ENCODE measurements at places on chromosomes 1 and 21.

GRCh38 chr1:186330758-186331157 lies 44.3 kb downstream of the TPR start:
- no peak for DNase-seq

DNA sequence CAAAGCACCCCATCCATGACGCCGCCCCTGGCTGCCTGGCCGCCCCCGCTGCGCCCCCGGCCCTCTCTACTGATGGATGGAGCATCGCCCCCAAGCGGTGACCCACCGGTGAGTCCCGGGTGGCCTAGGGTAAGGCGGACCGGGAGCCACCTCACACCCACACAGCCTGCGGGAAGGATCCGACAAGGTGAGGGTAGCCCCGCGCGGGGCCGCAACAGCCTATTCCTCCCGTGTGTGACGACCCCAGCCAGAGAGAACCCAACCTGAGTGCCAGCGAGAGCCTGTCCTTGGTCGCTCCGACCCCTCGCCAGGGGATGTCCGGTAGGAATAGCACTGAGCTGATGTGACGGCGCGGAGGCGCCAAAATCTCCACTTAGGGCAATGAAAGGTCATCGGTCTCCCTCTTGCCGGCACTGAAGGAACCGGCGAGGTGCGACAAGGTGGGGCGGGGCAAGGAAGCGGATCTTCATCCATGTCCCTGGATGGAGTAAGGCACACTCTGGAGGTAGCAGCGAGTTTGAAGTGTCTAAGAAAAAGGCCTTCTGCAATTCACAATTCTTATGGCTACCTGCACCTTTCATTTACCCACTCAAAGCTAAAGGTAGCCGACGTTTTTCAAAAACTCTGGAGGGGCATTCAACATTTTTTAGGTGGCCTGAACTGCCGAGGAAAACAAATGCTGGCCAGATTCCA lies 19.7 kb upstream of the CHIA start:
- no peak for DNase-seq

GRCh38 chr1:202172015-202172355 lies 11.6 kb upstream of the PTPN7 start:
- DNase-seq = no peak

DNA sequence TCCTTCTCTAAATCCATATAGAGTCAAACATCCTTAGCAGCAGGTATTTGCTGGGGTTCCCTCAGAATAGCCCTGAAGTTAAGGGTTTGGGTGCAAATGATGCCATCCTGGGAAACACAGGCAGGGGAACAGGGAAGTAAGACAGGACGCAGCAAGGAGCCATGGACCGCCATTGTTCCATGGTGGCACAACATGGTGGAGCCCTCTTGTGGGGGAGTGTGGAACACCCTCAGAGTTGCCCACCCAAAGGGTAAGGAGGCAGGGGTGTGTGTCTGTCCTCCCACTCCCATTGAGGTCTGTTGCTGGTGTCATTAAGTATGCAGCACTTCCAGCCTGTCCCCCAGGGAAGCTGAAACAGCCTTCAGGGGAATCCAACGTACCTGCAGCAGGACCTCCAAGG lies 20.4 kb upstream of the RCAN1 start:
- DNase-seq = no peak

GRCh38 chr1:63322944-63323864 lies 837 bp downstream of the FOXD3 start:
- peak; percentile 44 for DNase-seq

DNA sequence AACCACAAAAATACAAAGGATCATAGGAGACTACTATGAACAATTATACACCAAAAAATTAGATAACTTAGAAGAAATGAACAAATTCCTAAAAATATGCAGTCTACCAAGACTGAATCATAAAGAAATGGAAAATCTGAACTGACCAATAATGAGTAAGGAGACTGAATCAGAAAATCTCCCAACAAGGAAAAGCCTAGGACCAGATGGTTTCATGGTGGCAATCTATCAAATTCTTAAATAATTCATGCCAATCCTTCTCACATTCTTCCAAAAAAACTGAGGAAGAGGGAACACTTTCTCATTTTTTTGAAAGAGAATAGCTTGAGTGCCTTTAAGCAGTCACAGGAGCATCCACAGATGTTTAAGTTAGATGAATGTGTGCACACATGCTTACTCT lies 31.8 kb upstream of the DISP1 start:
- DNase-seq = no peak

DNA sequence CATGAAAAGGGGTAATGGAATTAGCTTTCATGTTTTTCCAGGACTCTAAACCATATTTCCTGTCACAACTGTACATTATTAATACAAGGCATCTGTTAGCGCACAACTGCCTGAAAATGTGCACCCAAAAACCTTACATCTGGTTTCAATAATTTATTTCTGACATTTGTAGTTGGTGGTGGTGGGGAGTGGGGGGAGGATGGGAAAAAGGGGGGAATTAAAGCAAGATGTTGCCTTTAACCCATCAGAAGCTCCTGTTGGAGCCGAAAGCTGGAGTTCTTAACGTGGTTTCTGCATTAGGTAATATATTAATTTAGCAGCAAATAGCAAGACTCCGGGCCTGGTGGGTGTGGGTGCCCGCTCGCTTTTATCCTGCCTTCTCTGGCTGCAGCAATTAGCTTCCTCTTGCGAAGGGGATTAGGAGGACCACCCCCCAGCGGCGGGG lies 36.9 kb upstream of the HHAT start:
- no peak for DNase-seq

DNA sequence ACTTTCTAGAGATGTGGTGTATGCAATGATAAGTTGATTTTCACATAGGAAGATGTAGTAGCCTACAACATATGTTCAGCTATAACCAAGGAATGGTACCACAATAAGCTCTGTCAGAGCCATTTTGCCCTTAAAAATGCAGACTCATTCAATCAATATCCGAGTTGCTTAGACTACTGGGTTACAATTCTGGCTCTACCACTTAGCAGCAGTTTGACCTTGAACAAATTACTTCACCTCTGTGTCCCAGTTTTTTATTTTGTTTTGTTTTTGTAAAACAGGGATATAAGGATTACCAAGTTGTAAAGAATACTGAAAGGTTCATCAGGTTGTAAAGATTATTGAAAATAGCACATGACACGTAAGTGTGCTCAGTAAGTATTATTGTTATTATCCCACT lies 9.3 kb downstream of the EPS15 start:
- DNase-seq = no peak

- DNase-seq = no peak
Measured at GRCh38 chr1:115337633-115338456, at the start of gene NGF. NGF (minus strand) TSS chr1:115338249; CDS start chr1:115286795, 51,454 bp downstream.

- DNase-seq = no peak
Measured at GRCh38 chr1:115594600-115594999, 47.2 kb upstream of the VANGL1 start.

GRCh38 chr1:236176337-236177336 lies 34.3 kb downstream of the GPR137B start:
- no peak for DNase-seq

DNA sequence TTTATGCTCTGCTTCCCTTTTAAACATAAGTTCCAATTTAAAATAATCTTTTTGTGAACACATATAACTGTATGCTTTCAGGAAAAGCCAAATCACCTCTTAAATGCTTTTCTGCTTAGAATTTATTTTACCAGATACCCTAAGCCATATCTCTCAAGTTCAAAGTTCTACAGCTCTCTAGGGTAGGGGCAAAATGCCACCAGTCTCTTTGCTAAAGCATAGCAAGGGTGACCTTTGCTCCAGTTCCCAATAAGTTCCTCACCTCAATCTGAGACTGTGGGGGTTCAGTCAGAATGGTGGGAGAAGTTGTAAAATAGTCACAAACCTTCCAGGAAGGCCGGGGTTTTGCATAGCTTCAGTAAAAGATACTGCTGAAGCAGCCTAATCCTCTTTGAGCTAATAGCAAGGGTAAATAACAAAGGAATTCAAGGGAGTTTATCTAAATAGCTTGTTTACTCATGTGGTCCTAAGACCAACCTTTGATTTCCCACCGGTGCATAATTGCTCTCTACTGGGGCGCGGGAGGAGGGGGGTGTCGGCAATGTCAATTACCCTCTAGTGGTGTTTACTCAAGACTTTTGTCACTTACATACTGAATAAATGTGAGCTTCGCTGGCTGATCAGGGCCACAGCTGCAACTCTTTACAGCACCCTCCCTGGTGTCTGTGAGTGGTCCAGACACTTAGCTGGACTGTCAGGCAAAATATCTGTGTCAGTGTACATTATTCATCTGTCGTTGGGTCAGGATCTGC lies 1376.2 kb downstream of the NCAM2 start:
- no peak for DNase-seq

DNA sequence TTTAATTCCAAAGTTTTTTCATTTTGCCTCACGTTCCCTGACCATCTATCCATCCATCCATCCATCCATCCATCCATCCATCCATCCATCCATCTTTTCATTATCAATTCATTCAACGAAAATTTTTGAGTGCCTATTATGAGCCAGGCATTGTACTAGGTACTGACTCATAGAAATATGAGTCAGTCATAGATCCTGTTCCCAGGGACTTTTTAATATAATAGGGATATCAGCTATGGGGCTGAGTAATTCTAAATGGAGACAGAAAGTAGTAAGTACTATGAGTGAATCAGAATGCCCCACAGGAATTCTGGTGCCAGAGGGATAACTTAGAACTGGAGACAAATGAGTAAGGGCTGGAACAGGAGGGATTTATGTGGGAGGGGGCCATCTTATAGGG lies 49.8 kb upstream of the GNG12 start:
- DNase-seq = no peak

- DNase-seq = no peak
Measured at GRCh38 chr1:224541072-224541790, 74.9 kb upstream of the CNIH3 start.

- DNase-seq = no peak
Measured at GRCh38 chr1:182622901-182623528, 18.8 kb upstream of the RGS16 start.

GRCh38 chr1:201487742-201488141 lies 18.8 kb upstream of the PHLDA3 start:
- DNase-seq = no peak

DNA sequence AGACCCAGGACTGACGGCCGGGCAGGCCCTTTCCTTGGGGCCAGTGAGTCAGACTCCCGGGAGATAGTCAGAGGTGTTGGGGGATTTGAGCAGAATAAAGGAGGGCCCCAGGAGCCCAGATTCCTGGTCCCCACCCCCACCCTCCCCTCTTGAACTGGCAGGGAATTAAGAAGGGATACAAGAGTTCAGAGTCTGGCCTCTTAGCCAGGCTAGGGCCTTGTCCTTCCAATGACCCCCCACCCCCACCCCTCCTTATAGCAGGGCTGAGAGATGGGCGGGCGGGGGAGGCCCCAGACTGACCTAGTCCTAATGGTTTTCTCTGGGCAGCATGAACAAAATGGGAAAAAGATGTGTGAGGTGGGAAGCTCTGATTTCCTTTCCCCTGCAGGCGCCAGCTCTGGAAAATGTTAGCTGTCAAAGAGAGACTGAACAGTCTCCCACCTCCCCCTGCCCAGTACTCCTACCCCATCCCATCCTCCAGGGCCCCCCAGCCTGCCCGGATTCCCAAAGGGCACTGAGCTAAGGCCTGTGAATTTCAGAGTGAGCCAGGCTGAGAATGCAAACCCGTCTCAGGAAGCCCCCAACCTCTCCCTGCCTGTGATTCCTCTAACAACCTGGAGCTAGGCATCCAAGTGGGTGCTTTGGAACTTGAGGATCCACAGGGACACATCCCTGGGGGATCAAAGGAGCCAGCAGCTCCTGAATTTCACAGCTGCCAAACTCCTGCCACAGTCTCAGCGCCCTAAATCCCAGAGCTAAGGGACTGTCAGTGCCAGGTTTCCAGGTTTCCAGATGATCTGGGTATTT lies 5.8 kb upstream of the CRABP2 start:
- no peak for DNase-seq

DNA sequence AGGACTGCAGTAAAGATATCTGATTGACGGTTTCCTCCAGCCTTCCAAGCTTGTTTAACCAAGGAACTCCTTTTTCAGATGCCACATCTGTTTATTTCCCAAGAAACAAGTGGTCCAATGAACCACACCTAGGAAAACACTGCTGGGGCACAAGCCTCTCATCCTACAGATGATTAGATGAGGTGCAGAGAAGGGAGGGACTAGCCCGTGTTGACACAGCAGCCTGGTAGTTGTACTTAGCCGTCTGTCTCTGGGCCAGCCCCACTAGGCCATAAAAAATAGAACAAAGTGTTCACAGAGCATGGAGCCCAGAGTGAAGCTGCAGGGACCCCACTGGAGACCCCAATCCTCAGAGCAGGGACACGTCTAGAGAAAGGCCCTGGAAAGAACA lies 32.1 kb downstream of the LRP8 start:
- no peak for DNase-seq

DNA sequence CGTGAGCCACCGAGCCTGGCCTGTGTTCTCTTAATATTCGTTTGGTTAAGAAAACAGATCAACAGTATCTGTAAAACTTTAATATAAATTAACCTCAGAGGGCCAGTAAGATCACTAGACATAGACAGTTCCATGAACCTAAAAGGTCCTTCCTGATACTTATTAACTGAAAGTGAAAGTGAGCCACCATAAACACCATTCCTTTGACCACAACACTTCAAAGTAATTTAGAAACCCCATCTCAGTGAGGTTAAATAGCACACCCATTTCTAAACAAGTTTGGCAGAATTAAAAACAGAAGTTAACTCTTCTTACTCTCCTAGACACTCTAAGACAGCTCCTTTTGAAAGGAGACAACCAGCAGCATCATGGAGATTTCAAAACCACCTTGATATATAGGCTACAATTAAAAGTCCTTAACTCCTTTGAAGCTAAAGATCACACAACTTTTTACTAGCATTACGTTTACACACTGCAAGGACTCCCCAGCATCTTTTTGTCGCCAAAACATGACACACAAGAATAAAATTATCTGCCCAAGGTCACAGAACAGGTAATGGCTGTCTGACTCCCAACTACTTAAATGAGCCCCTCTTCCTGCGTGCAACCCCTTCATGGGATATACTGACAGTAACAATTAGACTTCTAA lies 2.2 kb downstream of the RNF19B start:
- DNase-seq = peak; percentile 63

DNA sequence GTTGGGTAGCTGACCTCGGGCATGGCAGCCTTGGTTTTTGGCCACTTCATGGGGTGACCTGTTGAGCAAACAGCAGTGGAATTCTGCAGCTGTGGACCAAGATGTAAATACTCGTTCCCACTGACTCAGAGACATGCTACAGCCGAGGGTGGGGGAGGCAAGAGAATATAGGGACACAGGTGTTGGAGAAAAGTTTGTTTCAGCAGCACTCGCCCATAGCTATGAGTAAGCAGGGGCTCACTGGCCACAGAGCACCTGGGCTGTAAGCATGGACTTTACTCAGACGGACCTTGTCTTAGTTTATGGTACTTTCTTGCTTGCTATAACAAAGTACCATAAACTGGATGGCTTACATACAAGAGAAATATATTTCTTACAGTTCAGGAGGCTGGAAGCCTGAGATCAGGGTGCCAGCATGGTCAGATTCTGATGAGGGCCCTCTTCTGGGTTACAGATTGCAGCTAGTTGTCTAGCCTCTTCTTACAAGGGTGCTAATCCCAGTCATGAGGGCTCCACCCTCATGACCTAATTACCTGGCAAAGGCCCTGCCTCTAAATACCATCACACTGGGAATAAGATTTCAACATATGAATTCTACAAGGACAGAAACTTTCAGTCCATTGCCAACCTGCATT lies 437.2 kb upstream of the DAB1 start:
- DNase-seq = no peak

Measured in activated CD4-positive, alpha-beta T cell treated with anti-CD3 and anti-CD28 coated beads, Interleukin-10, Interleukin-2, amounts not matched to agents 100 ng/mL and 50 ng/mL, durations not matched to agents 16 hours and 8 hours (primary cell).